Kidney capillary endothelial cell (primary cell): ENCODE measurements at places on chromosomes 6 and 20.

DNA sequence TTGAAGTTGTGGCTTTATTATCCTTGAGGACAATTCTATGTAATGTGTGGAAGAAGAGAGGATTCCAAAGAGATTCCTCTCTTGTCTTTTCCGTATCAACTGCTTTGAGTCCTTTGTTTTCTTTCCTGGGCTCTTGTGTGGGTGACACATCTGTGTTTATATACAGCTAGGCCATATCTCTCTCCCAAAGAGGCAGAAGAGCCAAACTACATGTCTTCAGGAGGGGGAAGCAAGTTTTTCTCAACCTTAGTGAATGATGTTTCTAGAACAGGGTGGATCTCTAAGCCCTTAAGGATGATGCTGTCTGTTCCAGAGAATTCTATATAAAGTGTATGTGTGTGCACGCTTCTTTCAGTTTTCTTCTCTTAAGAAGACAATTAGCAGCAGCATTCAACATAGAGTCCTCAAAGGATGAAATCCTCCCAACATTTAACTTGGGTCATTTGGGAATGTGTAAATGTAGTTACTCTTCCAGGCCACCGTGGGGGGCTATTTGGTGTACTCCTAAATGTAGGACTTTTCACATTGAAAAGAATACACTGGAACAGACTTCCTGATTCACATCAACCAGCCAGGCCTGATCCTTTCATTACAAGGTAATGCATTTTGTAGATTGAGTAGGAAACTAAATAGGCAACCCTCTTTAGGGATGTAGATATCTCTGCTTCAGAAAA lies 92.8 kb upstream of the EEF1E1 start:
- DNase-seq = no peak

GRCh38 chr6:55584654-55585354 lies 5.8 kb upstream of the HMGCLL1 start:
- DNase-seq = no peak

GRCh38 chr6:71229477-71229876 lies 59.1 kb upstream of the OGFRL1 start:
- DNase-seq = no peak

DNA sequence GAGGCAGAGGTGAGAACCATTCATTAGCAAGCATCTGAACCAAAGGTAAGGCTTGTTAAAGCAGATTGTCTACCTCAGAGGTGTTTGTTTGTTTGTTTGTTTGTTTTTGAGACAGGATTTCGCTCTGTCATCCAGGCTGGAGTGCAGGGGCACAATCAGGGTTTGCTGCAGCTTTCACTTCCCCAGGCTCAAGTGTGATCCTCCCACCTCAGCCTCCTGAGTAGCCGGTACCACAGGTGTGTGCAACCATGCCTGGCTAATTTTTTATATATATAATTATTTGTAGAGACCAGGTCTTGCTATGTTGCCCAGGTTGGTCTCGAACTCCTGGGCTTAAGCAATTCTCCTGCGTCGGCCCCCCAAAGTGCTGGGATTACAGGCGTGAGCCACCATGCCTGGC lies 17.2 kb downstream of the CYP39A1 start:
- DNase-seq = no peak

GRCh38 chr6:123808556-123808955 lies 4.9 kb downstream of the NKAIN2 start:
- DNase-seq = no peak

DNA sequence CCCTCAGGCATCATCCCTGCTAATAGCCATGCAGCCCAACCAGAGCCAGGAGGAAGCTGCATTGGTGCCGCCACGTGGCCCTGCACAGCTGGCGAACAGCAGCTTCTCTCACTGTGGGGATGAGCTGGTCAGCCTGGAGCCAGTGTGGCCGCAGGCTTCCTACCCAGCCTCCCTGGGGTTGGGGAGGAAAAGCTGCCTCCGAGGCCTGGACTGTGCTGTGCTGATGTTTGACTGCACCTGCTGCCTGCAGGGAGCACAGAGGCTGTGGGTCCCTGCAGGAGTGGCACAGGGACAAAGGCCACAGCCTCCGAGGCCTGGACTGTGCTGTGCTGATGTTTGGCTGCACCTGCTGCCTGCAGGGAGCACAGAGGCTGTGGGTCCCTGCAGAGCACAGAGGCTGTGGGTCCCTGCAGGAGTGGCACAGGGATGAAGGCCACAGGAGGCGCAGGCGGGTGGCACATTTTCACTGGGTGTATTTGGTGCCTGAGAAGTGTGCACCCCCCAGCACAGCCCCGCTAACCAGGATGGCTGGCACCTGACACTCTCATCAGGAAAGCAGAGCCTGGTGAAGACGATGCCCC lies 83.9 kb downstream of the DLL1 start:
- DNase-seq = no peak

DNA sequence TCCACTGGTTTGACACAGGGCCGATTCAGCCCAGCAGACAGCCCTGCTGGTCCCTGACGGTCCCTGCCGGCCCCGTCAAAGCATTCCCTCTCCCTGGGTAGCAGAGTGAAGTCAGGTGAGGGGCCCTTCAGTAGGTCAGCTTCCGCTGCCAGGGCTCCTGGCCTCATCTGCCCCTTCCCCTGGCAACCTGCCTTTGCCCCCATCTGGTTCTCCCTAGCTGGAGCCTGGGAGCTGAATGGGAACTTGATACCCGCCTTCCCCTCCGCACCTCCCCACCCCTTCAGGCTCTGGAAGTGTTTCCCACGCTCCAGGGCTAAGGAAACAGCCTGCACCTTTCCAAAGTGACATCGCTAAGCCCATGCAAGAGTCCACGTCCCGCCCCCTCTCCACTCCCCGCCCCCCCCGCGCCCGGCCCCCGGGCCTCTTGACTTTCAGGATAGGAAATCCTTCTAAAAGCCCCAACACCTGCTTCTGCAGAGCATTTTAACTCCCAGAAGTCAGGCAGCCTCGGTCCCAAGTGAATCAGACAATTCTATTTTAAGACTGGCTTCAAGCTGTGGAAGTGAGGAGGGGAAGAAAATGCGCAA lies 53.3 kb downstream of the ISM1 start:
- no peak for DNase-seq

GRCh38 chr6:89216411-89216810 lies 747 bp downstream of the GABRR1 start:
- DNase-seq = no peak

DNA sequence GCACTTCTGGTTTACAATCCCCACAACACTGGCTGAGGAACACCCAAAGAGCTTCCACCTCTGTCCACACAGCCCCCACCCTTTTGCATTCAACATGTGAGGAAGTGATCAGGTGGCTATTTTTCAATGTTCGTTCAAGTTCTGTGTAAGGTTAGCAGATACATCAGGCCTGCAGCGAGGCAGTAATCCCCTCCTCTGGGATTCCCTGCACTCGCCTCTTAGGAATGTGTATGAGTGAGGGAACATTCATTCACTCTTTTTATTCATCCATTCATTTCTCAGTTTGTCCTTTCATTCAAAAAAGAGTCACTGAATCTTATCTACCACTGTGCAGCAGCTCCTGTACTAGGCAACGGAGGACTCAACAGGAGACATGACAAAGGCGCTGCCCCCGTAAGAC lies 236.4 kb upstream of the PRDM1 start:
- DNase-seq = no peak

GRCh38 chr6:101400326-101401135 lies 7.0 kb downstream of the GRIK2 start:
- DNase-seq = no peak

DNA sequence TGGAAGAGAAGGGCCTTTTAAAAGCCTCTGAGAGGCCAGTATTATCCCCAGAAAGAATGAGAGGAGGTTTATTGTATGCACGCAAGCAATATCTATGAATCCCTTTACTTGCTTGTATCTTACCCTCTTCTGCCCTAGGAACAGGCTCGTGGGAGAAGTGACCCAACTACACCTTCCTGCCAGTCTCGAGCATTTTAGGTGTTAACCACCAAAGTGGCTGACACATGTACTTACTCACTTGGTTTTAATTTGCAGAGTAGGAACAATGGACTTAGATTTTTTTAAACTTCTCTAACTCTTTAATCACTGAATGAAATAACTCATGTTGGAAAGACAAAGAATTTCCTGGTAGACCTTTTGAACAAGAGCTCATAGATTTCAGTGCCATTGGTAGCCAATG lies 296.9 kb downstream of the PLCB1 start:
- no peak for DNase-seq

DNA sequence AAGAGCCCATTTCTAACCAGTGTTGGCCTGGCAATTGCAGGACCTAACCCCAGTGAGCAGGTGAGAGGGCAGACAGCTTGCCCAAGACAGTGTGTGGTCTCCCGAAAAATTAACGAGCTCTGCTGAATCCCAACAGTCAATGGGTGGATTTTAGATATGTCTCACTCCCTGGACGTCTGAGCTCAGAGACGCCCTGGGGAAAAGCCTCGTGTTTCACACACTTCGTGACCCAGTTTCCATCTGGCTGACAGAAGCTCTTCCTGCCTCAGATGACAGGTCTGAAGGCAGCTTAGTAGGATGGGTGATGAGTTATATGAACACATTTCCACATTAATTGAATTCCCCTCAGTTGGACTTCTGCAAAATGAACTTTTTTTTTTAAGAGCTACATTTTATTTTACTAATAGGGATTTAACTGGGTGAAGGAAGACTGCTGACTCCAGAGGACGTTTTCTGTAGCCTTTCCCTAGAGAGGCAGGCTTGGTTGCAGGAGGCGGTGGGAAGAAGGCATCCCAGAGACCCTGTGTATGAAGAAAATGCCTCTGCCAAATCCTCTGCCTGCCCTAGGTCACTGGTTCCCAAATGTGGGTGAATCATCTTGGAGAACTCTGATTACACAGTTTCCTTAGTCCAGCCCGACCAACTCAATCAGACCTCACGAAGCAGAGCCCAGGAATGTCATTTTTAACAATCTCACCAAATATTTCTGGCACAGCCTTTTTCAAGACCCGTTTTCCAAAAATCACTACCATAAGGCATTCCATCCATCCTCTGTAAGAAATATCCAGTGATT lies 71.7 kb upstream of the LY86 start:
- no peak for DNase-seq

DNA sequence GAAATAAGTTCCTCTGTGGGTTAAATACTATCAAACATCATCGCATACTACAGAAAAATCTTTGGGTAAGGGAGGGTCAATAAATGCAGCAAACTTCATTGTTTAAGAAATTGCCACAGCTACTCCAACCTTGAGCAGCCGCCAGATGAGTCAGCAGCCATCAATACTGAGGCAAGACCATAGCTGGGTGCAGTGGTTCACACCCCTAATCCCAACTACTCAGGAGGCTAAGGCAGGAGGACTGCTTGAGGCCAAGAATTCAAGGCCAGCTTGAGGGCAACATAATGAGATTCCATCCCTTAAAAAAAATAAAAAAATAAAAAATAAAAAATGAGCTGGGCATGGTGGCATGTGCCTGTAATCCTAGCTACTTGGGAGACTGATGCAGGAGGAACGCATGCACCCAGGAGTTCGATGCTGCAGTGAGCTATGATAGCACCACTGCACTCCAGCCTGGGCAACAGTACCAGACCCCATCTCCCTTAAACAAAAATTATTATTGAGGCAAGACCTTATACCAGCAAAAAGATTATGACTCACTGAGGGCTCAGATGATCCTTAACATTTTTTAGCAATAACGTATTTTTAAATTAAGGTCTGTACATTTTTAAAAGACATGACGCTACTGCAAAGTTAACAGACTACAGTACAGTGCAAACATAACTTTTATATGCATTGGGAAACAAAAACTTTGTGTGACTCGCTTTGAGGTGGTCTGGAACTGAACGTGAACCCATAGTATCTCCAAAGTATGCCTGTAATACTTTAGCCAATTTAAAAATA lies 8.8 kb downstream of the SRPK1 start:
- no peak for DNase-seq

DNA sequence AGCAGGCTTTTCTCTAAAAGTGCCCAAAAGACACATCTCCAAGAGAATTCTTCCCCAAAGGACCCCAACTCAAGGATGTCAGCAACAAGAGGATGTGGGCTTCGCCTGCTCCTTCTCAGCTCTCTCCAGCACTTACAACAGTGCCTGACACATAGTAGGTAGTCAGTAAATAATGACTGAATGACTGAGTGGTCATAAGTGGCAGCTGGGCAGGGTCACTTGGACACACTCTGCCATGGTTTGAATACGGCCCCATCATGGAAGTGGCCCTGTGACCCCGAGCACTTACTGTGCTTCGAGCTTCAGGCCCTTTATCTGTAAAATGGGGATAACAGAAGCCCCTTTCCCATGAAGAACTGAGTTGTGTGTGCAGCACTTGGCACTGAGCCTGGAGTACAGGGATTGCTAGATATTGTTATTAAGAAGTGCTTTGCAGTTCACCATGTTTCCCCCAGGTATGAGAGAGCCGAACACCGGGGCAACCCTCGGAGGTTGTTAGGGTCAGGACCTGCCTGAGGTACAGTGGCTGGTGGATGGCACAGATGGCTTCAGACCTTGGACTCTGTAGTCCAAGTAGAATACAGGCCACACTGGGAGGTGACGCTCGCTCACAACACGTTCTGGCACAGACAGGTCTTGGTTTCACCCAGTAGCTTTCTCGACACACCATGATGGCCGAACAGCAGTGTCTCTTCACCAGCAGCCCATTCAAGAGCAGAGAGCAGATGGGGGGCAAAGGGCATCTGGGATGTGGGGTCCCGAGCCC lies 56.0 kb downstream of the NOL4L start:
- no peak for DNase-seq

- DNase-seq = no peak
These were observed 13.4 kb upstream of the STX16 start for GRCh38 chr20:58637466-58638213.
